Upper lobe of left lung (tissue), 6 donors: ENCODE measurements at places on chromosomes 4 and X. TPM values are rescaled to one million over a fixed set of nuclear protein-coding genes. Genes with fewer than 3 reads are reported as not detected.

DNA sequence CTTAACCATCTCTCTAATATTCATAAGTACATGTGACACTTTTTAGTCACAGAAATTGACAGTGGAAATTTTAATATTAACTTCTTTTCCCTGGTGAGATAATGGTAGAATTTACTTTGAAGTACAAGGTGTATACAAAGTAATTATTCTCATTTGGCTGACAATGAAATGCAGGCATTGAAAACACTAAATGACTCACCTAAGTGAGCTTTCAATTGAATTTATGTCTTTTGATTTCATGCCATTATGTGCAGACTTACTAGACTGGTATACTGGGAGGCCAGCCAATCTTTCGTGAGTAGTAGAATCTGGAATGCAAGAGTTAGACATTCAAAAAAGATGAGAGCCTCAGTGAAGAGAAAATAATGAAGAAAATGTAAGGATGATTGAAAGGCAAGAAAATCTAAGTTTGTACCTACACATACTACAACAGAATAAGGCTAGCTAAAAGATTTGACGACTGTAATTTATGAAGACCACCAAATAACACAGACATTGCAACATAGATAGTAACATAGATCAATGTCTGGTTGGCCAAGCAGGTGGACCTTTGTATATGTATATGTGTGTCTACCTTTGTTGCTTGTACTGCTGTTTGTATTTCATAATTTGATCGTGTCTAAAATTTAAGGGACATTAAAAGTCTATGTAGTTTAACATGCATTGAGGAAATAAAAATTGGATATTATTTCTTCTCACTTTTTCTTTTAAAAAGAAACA lies 459.7 kb downstream of the IL15 start:
- no peak for DNase-seq

GRCh38 chrX:110836451-110836850 lies 40.8 kb upstream of the CHRDL1 start:
- no peak for DNase-seq

GRCh38 chr4:49002931-49003330 lies 16.9 kb downstream of the CWH43 start:
- DNase-seq, result no peak

- no peak for DNase-seq
Measured at GRCh38 chr4:184792950-184793555, 32.7 kb downstream of the ACSL1 start.

GRCh38 chr4:134691915-134692314 lies 490.3 kb upstream of the PABPC4L start:
- no peak for DNase-seq

DNA sequence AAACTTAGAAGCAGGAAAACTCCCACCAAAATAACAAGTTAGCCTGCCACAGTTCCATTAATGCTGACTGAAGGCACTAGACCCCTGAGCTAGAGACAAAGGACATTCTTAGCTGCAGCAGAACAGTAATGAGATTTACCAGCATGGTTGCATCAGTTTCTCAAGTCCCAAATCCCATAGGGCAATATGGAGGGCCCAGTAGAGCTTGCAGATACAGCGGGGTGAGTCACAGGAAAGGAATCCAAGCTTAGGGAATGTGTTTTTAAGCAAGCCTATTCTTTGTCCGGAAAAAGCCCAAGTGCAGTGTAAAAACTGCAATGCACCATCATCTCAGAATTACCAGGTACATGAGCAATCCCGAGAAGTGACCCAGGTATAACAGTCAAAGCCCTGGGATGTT lies 51.3 kb upstream of the EXOC1L start:
- no peak for DNase-seq

DNA sequence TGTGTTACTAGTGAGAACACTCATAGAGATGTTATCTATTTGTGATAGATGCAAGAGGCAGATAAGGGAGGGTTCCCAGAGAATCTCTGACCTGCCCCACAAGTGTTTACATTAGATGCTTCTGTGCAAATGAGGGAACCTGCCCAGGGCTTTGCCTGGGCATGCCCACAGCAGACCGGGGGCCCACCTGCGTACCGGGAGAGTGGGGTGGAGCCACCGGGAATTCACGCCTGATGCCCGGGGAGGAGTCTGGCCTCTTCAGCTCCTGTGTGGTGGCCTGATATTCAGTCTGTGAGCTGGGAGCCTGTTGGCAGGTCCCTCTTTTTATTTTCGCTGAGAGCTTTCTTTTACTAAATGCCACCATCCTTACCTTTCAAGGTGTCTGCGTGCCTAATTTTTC lies 155.7 kb downstream of the SNCA start:
- peak; percentile 40 for DNase-seq

Gene PABPC1L2A
- not detected for total RNA-seq

Gene ATP7A
- 10.2 TPM for total RNA-seq

Gene DMD
- 13.4 TPM for total RNA-seq
